Cardiac fibroblast (primary cell): ENCODE measurements at places on chromosomes 2 and 18.

DNA sequence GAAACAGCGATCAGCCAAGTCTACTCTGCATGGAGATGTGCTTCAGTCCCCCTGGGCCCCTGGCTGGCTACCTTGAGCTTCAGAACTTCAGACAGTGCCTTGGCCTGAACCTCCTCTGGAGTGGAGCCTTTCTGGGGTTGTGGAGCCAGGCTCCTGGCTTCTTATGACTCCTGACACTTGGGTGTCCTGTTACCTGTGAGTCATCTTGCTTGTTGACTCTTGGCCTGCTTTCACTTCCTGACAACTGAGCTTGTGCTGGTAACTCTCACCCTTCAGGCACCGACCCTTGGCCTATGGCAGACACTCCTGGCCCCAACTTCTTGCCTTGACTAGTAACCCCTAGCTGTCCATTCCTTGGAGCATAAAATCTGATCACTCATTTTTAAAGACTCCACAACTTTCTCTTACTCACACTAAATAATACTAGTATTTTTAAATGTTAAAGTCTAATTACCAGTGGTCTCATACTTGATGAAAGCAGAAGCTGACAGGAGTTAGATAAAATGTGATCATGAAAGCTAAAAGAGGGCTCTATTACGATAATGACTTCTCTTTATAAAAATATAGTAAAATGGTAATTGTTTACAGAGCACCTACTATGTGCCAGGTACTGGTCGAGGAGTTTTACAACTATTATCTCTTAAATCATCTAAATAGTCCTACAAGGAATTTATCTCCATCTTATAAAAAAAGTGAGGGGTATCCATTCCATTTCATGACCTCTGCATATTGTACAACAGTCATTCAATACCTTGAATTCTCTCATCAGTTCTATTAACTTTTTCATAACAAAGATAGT is 46.3 kb upstream of the VIT start:
- peak; percentile 85 for DNase-seq

DNA sequence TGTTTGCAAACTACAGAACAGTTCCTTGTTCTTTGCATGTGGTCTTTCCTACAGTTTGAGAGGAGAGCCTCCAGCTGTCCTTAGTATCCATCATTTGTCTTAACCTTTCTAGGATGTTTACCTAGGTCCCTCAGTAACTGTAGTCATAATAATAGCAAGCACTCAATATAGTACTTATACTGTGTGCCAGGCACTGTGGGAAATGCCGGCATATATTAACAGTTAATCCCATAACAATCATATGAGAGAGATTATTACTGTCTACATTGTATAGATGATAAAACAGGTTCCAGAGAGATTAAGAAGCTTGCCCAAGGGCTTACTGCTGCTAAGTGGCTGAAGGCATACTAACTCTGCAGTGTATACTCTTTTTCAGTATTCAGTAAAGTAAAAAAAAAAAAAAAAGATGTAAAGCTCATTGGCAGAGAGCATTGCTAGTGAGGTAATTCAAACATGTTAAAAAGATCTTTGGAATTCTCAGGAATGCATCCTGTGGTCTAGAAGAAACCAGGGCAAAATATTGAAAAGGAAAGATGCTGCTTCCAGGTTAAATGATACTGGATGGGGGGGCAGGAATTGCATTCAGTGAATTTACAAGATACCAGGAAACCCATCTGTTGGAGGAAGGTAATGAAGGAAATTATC is 72.3 kb downstream of the SPTBN1 start:
- DNase-seq, result no peak

- no peak for DNase-seq
These were observed 268.1 kb downstream of the MYO3B start for GRCh38 chr2:170446078-170446477.

DNA sequence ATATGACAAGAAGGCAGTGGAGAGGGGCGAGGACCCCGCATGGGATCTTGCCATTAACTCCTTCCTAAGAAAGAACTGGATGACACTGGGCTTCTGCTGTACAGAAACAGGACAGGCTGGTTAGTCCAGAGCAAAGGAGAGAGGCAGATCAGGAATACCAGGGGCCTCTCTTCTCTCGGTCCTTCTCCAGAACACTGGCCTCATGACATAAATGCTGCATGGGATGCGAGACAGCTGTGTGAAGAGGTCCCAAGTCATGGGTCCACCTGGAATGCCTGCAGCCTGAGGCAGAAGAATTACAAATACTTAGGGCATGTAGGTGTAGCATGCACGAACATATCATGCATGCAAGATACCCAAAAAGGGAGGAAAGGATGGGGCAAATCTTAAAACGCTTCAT is 9.1 kb downstream of the MBOAT2 start:
- no peak for DNase-seq

DNA sequence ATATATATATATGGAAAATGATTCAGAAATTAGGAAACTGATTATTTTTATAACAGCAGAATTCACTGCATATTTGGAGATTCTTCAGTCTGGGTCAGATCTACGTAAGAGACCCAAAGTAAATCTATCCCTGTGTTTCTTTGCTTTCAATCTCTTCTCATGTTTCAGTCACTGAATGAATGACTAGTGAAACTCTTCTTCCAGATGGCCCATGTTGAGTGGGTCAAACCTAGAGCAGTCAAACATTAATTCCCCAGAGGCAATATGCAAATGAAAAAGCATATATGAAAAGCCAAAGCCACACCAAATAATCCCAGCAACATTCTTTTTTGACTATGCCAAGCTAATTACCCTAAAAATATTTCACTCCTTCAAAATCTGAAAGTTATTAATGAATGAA is 317.3 kb downstream of the RBM43 start:
- no peak for DNase-seq

DNA sequence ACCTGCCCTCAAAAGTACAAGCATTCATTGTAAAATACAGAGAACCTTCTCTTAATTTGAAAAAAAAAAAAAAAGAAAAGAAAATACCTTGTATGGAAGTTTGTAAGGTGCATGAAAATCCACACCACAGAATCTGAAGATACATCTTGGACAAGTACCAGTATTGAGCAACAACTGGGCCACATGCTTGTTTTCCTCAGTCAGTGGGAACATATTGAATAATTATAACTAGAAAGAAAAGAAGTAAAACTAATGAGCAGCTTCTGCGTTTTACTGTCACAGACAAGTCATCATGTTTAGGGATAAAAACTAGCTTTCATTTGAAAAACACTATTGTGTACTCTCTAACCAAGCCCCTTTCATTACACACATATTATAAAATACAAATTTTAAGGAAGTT is 5.8 kb upstream of the PEX13 start:
- peak; percentile 48 for DNase-seq

DNA sequence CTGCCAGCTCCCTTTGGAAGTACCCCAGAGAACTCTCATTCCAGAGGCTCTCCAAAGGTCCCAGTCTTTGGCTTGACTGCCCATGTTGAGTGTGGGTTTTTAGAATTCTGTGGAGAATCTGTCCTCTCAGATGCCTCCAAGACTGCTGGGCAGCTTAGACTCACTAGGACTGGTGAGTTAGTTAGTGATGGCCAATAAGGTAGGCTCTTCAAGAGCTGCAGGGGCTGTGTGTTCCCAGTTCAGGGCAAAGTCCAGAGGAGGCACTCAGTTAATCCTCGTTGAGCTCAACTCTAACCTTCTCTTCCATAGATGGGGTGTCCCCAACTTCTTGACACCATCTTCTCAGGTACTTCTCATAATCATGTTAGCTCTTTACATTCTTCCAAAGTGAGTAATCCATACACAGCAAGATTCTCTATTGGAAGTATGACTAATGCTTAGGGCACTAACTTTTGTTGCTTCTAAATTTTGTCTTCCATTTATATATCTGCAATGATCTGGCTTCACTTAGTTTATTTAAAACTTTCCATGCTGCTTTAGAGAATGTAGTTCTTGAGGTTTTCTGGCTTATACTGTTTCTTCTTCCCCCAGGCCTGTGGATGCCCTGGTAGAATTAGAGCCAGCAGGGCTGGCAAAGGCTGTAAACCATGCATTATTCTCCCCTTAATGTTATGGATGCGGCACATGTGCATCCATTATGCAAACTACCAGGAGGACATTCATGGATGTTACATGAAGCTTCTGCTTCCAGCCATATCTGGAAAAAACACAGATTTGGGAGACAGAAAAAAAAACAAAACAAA is 88.9 kb downstream of the POLE4 start:
- DNase-seq, result peak; percentile 51

DNA sequence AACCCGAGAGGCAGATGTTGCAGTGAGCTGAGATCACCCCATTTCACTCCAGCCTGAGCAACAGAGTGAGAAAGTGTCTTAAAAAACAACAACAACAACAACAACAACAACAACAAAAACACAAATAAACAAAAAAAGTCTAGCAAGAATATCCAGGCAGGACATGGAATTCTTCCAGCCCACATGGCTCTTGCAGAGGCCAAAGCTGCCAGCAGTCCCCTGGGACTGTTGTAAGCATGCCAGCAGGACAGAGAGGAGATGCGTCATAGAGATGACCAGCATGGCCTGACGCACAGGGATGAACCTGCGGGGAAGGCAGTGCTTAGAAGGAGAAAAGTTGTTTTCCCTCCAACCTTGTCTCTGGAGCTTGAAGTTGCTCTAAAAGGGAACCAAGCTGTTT is 182.3 kb upstream of the PGAP1 start:
- peak; percentile 93 for DNase-seq
